ENCODE measurements at places on chromosomes 4 and X.
A peak's percentile ranks its signal among the peaks of the same experiment; 100 is the strongest.

DNA sequence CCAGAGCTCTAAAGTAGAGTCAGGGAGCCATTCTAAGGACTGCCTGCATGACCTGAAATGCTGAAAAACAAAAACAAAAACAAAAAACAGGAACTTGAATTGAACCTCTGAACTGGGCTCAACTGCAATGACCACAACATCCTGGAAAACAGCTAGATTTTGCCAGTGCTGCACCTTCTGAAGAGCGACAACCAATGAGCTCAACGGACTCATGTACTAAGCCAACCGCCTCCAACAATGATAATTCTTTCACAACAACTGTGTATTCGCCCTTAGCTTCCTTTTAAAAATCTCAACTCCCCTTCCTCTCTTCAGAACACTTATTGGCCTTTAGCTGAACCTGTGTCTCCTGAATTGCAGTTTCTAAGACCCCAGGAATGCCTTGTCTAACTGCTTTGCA is 69.8 kb downstream of the HAUS3 start:
- DNase-seq, result no peak

DNA sequence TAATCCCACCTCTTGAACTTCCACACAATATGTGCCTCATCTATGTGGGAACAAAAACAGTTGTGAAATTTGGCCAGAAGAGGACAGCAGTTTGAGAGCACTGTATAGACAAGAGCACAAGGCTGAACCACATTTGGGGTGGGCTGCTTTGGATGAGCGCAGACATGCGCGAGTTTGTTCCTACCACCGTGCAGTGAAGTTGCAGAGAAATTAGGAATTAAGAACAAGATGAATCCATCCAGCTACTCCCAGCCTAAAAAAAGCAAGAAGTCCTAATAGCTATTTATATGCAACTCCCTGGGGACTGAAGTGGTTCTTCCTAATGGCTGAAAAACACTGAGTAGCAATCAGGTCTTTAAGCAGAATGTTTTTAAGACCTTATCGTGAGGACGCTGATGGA is 1.0 kb downstream of the GAB3 start:
- DNase-seq, result no peak

DNA sequence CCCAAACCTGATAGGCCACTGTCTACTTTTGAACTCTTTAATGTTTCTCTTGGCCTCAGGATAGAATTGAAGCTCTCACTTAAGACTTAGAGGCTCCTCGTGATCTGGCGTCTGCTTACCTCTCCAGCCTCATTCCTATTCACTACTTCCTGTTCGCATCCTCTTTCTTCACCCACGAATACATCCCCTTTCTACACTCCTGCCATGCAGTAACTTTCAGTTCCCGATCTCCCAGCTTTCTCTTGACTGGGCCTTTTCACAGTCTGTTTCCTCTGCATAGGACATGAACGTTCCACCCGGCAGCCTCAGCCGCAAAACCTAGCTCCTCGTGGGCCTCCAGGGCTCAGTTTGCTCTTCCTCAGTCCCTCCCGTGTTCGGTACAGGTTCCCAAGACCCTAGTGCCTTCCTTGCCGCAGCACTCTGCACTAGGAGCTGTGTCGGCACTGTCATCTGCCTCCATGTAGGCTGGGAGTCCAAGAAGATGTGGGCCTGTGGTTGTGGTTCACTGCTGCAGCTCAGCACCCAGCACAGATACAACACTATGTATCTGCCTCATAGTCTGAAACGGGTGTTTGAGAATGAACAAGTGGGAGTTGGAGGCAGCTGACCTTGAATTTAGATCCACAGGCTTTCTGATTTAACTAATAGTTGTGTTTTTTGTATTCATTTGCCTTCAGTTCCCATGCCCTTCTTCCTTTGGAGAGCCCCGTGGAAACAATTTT is 15.8 kb downstream of the RPL39 start:
- DNase-seq, result no peak

DNA sequence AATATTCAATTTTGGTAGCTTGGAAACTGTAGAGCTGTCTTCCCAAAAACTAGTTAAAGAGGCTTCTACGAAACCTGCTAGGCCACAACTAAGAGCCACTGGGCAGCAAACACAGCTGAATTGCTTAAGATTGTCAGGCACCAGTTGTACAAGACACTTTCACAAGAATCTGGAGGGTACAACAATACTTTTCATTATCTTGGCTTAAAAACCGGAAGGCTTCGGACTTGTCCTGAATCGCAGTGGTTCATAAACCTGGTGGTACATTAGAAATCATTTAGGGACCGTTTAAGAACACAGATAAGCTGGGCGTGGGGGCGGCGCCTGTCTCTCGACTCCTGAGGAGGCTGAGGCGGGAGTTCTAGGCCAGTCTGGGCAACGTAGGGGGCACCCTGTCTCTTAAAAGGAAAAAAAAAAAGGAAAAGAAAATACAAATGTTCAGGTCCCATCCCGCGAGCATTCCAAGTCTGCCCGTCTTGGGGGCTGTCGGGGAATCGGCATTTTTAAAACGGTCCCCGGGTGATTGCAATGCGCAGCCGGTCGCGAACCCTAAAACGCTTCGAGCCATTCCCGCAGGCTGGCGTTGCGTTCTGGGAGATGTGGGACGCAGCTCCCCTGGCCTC is 763 bp downstream of the PYURF start:
- peak; percentile 74 for DNase-seq

DNA sequence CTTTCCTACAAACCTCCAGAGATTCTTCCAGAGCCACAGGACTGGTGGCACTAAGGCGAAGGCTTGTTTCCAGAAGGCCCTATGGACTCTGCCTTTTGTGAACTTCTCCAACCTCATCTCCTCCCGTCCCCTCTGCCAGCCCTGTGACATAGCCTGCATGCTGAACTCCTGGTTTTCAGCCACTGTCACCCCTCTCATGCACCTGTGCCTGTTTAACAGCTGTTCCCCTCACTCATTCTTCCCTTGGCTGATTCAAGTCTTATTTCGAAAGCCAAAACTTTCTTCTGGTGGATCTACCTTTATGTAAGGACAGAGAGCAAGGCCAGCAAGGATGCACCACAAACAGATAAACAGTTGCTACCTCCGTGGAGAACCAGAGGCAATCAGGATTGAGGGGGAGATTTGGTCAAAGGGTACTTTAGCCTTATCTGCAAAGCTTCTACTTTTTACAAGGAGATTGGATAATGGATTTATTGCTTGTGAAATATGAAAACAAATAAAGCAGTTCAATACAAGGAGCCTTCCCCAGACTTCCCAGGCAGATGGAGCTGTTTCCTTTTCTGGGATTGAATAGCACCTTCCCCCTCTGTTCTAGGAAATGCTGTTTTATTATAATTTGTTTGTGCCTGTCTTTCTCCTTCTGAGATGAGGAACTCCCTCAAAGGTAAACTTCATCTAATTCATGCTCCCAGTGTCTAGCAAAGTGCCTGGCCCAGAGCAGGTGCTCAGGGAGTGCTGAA is 5.7 kb downstream of the CITED1 start:
- DNase-seq, result no peak

GRCh38 chr4:62243895-62244294 is 1043.8 kb downstream of the ADGRL3 start:
- DNase-seq, result no peak

GRCh38 chr4:109629775-109630174 is 69.7 kb downstream of the MCUB start:
- no peak for DNase-seq

DNA sequence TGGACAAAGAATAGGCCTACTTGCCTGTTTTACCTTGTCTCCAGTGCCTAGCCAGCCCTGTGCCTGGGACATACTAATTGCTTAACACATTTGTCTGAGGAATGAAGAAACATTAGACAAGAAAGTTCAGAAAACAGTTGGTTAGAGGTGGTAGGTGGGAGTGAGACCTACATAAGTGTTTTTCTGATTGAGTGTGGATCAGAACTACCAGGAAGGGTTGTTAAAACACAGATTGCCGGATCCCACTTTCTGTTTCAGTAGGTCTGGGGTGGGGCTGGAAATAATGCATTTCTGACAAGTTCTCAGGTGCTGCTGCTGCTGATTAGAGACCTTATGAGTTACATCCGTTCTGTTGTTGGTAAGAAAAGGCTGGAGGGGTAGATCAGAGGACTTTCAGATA is 5.7 kb upstream of the JADE1 start:
- no peak for DNase-seq

GRCh38 chr4:187444061-187444460 is 551.5 kb upstream of the ZFP42 start:
- no peak for DNase-seq

DNA sequence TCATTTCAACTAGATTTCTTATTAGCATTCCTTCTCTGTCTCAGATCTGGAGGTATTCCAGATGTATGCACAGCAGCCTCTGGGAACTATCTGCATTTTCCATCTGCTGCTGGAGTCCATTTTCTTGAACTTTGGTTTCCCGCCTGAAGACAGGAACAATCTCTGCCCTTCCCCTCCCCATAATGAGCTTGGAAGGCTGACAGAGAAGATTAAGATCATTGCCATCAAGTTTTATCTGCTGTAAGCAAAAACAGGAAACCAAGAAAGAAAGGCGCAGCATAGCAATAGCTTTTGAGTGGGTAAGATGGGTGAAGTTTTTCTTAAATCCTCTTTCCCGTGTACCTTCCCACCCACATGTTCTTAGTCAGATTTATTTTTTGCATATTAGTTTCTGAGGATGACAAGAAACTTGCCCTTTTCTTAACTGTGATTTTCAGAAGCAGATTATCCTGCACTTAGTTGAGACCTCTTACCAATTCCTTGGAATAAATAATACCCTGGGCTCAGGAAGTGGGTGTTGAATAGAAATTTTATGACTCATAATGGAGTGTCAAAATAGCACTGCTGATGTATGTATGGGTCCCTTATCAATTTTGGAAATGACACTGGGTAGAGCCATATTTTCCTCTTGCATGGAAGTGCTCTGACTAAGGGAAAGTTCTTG is 78.3 kb downstream of the CT47B1 start:
- DNase-seq, result no peak

DNA sequence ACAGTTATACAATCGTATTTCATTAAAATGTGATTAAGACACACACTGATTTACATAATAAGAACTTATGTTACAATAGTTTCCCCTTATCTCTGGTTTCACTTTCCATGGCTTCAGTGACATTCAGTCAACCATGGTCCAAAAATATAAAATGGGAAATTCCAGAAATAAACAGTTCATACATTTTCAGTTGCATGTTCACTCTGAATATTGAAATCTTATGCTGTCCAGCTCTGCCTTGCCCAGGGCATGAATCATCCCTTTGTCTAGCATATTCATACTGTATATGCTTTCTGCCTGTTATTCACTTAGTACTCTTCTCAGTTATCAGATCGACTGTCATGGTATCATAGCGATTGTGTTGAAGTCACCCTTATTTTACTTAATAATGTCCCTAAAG is 173.8 kb upstream of the DCAF12L2 start:
- DNase-seq, result no peak

DNA sequence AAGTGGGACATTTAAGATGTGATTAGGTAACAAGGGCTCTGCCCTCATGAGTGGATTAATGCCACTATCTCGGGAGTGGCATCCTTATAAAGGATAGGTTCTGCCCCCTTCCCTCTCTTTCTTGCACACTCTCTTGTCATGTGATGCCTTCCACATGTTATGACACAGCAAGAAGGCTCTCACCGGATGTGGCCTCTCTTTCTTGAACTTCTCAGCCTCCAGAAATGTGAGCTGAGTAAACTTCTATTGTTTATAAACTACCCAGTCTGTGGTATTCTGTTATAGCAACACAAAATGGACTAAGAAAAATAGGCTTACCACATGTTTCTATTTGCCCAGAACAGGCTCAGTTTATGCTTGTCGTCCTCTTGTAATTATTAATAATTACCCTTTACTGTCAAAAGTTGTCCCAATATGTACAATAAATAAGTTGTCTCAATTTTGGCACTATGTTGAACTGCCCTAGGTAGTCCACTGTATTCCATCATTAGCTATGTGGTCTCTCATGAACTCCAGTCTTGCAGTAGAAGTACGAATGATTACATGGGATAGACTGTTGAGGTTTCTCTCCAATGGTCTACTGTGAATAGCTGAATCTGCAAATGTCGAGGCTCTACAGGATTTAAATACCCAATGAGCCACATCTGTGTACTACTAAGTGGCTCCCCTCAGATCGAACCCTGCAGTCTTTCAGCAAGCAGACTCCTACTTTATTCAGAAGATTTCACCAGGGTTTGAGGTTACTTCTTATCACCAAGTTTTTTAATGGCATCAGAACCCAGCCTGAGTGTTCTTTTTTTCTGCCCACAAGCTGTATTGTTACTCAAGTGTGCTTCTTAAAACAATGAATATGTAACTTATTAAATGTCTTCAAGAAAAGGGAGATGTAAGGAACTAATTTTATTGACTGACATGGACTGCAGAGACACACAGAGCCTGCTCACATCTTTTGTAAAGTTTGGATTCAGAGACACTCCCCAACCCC is 102.0 kb upstream of the LEF1 start:
- no peak for DNase-seq

GRCh38 chr4:109665783-109666485 is 37.3 kb downstream of the CASP6 start:
- no peak for DNase-seq

- DNase-seq, result no peak
Observed at GRCh38 chrX:35289952-35290351, 347.4 kb downstream of the FAM47B start.

- no peak for DNase-seq
Observed at GRCh38 chr4:40466789-40467188, 131.7 kb downstream of the CHRNA9 start.

DNA sequence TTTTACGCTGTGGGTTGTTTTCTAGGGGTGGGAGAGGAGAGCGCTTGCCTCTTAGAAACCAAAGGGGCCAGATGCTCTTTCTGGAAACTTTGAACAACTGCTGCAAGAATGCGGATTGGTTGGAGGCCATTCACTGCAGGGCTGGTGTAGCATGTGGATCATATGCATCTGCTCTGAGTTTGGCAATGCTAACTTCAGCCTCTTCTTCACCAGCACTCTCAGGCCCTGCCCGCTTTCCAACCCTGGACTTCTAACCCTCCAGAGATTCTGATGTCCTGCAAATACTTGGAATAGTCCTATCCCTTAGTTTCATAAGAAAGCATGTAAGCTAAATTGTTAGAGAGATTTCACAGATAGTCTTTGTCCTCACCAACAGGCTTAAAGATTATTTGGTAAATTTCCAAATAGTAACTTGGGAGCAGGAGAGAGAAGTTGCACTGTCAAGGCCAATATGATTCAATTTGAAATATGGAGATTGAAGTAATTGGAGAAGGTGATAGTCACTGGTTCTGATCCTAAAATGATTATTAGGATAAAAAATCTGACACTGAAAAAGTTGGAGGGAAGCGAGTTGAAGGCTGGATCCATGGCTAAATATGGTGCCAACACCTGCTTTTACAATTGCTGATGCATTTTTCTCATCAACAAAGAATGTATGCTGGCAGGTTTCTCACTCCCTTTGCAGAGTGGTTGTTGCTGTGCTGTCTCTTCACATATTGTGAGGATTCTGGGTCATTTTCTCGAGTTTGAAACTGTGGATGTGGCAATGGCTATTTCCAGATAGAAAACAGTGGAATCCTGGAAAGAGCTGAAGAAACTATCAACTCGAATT is 210.4 kb downstream of the PTTG2 start:
- no peak for DNase-seq

GRCh38 chr4:48467442-48467841 is 15.7 kb upstream of the SLC10A4 start:
- no peak for DNase-seq

All from activated effector memory CD4-positive, alpha-beta T cell treated with anti-CD3 and anti-CD28 coated beads, Interleukin-2, amount 50 U/mL, for 16 hours (primary cell).